ENCODE measurements at places on chromosomes 3 and 15.

GRCh38 chr3:3189102-3189727 lies 9.7 kb upstream of the CRBN start:
- DNase-seq: no peak

- peak; percentile 48 for DNase-seq
Observed at GRCh38 chr15:56821721-56822425, 88.6 kb upstream of the ZNF280D start.

GRCh38 chr3:146889626-146890025 lies 284.5 kb upstream of the PLSCR5 start:
- no peak for DNase-seq

- DNase-seq: no peak
Observed at GRCh38 chr3:61537366-61537765, 24.0 kb upstream of the PTPRG start.

DNA sequence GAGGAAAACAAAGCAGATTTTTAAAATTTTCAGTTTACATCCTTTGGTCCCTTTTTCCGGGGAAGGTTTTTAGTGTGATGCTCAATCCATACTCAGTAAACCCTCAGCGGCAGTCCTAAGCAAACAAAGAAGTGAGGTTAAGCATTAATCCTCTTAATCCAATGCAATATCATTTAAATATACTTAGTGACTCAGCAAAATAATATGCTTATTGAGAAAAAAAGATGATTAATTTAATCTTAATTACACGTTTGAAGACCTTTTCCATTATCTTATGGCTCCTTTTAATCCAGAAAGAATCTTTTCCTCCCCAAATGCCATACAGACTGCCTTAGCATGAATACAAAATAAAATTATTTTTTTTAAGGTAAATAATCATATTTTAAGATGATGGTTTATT lies at the start of gene GABRR3:
Gene GABRR3, minus strand, starts transcription at position 108 of the 400 bp plus-strand sequence. CDS start 328 bp downstream, outside the sequence.
- no peak for DNase-seq

GRCh38 chr3:52237657-52238172 lies 1.2 kb downstream of the TWF2 start:
- DNase-seq: peak; percentile 90

DNA sequence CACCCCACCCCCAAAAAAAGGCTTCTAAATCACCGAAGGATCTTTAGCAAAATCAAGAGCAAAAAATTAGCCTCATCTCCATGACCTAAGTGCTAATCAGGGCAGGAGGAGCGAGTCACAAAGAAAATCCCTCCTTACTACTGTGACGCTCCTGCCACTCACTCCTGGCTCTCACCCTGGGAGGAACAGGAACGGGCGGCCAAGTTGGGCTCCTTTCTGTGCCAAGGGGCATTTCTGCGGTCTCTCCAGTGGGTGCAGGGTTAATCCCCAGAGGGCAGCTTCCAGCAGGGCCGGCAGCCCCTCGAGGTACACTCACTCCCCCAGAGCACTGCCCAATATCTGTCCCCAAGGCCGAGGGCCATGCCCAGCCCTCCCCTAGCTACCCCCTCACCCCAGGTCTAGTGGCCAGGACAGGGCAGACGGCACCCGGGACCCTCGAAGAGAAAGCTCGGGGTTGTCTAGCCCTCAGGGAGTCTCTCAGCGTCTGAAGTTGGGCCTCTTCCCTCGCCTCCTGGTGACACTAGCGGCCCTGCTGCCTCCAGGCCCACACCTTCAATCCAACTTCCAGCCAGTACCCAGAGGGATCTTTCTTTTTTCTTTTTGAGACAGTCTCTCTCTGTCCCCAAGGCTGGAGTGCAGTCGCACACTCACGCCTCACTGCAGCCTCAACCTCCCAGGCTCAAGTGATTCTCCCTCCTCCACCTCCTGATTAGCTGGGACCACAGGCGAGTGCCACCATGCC lies 706 bp downstream of the CAV3 start:
- DNase-seq: peak; percentile 45

- DNase-seq: no peak
Observed at GRCh38 chr15:88568589-88568988, 22.1 kb upstream of the DET1 start.

- no peak for DNase-seq
Observed at GRCh38 chr3:99884484-99884883, 66.8 kb downstream of the CMSS1 start.

GRCh38 chr3:140244893-140245292 lies 309.9 kb downstream of the CLSTN2 start:
- DNase-seq: no peak

DNA sequence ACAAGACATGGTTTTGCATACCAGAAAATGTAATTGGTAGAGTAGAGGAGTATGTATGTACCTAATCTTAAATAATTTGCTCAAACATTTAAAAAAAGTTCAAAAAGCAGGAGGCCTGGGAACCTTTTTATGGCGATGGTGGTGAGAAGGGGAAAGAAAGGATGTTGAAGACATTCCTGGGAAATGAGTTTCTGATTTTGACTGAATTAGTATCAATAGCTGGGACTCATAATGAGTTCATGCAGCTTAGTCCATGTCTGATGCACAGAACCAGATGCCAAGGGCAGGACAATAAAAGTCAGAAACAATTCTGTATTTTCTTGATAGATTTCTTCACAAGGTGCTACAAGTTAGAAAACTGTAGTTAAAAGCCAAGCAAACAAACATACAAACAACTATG lies 395.3 kb downstream of the GAP43 start:
- DNase-seq: no peak

DNA sequence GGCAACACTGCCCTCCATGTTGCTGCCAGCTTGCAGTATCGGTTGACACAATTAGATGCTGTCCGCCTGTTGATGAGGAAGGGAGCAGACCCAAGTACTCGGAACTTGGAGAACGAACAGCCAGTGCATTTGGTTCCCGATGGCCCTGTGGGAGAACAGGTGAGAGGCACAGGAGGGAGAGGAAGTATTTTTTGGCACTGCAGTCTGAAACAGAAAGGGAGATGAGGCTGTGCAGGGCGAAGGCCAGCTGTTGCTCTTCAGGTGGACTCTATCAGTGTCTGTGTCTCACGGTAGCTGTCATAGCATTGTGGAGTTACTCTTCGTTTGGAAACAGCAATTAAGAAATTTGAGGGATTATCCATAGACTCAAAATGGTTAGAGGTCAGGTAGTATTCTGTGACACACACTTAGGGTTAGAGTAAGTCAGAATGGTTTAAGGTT lies 8.0 kb downstream of the NFKBIZ start:
- no peak for DNase-seq

- no peak for DNase-seq
Observed at GRCh38 chr3:54671511-54671910, 256.3 kb downstream of the LRTM1 start.

- no peak for DNase-seq
Observed at GRCh38 chr3:165156757-165157420, 39.3 kb downstream of the SLITRK3 start.
